ENCODE measurements at places on chromosomes 1 and 21.

GRCh38 chr1:77954521-77954920, 24.4 kb downstream of the FUBP1 start:
- DNase-seq = no peak

GRCh38 chr1:200665861-200666260, 3.8 kb downstream of the DDX59 start:
- DNase-seq = no peak

DNA sequence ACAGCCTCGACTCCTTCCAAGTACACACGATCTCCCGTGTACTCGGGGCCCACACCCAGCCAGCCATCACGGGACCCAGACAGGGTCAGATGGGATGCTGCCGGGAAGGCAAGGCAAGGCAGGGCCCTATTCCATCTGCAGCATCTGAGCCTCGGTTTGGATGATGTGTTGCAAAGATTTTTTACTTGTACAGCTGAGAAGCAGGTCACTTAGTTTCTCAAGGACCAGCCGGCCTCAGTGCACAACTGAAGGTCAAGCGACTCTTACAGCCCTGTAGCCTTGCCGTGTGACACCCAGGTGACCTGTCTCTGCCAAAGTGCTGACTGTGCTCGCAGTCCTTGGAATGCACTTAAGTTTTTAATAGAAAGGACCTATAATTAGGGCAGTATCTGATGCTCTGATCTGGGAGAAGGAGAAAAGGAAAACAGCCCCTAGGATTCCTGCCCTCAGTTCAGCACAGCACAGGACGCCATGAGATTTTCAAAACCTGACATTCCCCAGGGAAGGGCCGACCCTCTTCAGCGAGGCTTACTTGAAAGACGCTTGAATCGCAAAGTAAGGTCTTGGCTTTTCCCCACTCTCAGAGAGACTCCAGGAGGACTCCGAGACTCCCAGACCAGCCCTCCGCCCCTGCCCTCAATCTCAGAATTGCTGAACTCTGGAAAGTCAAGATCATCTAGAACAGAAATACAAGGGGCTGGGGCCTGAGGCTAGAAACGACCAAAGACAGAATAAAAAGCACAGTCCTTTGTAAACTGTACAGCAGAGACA, 1.3 kb downstream of the GPR157 start:
- no peak for DNase-seq

GRCh38 chr1:206685769-206686477, 1.2 kb downstream of the MAPKAPK2 start:
- no peak for DNase-seq

DNA sequence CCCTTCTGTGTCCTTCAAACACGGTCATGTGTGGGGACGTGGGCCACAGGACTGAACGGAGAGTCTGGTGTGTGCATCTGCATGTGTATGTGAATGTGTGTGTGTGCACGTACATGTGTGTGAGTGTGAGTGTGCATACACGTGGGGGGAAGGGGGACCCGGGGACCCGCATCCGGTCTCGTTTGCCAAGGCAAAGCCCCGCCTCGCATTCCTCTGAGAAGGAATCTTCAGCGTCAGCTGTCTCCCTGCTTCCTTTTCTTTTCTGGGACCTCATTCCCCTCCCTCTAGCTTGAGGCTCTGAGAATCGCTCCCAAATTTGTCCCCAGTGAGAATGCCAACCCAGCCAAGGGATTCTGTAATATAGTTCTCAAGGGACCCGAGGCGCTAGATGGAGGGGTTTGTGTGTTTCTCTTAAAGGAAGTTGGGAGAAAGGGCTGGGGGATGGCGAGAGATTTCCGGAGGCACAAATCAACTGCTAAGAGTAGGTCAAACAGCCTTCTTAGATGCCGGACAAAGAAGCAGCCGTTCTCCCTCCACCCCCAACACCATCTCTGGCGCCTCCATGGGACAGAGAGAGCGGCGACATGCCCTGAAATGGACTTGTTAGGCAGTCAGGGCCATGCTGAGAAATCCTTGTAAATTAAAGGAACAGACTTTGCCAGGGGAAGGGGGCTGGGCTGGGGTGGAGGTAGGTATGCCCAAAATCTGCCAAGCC, 6.6 kb downstream of the IFFO2 start:
- no peak for DNase-seq

GRCh38 chr1:26768755-26769154, 19.0 kb upstream of the PIGV start:
- DNase-seq = no peak

GRCh38 chr1:90713741-90714509, 3.2 kb downstream of the BARHL2 start:
- DNase-seq = no peak

DNA sequence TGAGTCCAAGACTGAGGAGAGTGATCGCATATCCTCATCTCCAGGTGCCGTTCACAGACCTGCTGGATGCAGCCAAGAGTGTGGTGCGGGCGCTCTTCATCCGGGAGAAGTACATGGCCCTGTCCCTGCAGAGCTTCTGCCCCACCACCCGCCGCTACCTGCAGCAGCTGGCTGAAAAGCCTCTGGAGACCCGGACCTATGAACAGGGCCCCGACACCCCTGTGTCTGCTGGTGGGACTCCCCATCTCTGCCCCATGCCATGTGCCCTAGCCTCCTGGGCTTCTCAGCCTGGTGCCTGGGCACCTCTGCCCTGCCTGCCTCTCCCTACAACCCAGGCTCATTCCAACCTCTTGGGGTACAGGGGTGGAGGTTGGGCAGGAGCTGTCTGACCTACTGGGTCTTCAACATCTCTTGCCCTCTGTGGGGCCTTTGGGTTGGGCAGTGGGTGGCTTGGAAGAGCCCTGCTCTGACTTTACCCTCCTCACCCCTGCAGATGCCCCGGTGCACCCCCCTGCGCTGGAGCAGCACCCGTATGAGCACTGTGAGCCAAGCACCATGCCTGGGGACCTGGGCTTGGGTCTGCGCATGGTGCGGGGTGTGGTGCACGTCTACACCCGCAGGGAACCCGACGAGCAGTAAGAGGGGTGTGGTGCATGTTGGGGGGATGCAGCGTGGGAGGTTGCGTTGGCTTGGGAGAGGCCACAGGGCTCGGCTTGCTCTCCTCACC, 7.2 kb downstream of the AMPD2 start:
- no peak for DNase-seq

DNA sequence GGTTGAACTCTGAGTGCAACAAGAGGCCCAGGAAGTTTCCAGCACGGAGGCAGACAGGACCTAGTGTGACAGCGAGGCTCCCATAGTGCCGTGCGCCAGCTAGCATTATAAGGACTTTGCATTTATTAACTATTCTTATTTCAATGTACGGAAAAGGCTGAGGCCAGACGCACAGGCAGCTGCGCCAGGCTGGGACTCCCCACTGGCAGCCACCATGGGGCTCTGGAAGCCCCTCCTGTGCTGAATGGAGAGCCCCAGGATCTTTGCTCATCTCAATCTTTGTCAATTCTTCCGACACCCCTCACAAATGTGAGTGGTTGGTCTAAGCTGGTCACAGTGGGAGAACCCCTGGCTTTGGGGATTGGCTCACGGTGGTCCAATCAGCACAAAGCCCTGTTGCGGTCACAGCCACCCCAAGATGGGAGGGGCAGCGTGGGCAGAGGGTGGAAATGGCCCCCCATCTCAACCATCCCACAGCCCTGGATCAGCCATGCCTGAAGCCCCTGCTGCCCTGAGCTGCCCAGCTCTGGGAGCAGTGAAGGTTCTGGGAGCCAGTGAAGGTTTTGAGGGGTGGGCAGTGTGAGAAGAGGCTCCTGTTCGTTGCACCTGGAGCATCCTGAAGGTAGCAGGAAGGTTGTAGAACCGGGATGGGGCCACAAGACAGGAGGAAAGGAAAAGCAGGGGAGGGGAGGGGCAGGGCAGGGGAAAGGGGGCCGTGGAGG, 59.5 kb upstream of the ADARB1 start:
- DNase-seq = no peak

DNA sequence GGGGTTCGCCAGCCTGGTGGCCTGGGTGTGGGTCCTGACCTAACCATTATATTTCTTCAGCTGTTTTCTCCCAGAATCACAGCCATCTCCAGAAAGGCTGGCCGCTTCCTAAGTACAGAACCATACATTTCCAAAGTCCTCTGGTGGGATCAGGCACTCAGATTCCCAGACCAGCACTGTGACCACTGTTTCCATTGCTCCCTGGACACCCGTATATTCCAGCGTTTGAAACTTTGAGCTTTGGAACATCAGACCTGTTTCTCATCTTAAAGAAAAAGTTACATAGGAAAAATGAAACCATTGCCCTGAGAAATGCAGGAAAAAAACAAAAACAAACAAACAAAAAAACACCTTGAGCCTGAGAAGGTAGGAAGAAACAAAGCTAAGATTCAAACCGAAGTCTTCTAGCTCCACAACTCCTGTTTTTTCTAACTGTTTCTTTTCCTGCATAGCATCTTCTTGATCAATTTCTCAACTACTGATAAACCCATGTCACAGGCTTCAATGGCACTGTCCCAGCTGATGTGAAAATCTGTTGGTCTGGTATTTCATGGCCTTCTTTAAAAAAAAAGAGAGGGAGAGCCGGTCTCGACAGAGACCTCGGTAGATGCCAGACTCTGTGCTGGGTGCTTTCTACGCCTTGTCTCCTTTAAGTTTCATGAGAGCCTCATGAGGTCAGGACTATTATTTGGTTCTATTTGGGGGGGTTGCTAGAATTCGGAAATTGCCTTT, 221.3 kb downstream of the TOMM20 start:
- DNase-seq = no peak

DNA sequence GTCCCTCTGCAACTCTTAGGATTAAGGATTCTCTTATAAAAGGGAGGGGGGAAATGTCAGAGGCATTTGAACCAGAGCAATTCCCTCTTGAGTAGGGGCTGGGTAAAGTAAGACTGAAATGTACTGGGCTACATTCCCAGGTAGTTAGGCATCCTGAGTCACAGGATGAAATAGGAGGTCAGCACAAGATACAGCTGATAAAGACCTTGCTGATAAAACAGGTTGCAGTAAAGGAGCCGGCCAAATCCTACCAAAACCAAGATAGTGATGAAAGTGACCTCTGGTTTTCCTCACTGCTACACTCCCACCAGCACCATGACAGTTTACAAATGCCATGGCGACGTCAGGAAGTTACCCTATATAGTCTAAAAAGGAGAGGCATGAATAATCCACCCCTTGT, 14.3 kb upstream of the COX20 start:
- no peak for DNase-seq

GRCh38 chr1:9093581-9093980, 24.1 kb upstream of the SLC2A5 start:
- no peak for DNase-seq

DNA sequence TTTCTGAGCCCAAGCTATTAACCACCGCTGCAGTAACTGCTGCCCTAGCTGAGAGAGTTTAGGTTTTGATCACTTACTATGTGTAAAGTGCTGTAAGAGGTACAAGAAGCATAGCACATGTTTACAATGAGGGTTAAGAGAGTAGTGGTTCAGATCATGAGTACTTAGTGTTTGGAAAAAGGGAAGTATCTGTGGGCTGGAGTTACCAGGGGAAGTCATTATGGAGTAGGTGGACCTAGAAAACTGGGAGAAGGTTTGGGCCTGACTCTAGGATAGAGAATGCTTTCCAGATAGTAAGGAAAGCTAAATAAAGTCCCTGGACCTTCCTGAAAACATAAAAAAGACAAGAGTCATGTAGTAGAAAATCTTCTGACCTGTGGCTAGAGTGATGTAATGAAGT, 149.6 kb upstream of the PLXNA2 start:
- DNase-seq = no peak

GRCh38 chr1:103283841-103284669, 175.7 kb upstream of the COL11A1 start:
- DNase-seq = no peak

- peak; percentile 48 for DNase-seq
Measured at GRCh38 chr1:24981631-24982005, 51.5 kb upstream of the RUNX3 start.

DNA sequence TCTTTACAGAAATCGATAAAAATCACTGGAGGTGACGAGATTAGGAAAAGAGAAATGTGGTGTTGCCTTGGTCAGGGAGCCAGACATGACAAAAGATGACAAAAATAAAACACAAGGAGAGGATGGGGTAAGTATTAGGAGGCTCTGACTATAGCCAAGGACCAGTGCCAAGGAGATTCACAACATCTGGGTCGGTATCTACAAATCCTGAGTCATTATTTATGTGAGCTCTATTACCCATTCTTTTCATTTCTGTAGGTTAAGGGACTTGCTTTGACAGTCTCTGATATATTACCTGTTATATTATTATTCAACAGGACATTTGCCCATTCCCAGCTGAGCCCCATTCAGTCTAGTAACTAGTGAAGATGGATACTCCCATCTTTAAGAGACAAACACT, 120.8 kb downstream of the TYW3 start:
- no peak for DNase-seq
